ENCODE measurements at places on chromosomes 7 and 10. TPM values are rescaled to one million over a fixed set of nuclear protein-coding genes. Genes with fewer than 3 reads are reported as not detected.

DNA sequence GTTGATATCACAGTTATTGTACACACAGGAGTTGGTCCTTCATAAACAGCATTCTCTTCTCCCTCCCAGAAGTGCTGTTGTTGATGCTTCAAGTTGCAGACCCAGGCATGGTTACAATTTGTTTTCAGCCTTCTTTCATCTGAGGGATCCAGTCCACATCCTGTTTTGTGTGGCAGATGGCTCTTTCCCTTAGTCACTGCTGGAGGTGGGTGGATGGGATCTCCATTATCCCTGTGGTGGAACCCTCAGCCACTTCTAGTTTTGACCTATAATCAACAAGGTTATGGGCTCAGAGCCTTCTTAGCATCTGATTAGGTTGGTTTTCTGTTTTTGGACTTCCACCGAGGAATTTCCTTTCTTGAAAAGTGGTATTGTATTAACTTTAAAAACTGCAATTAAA, 214.2 kb downstream of the SH2D4B start:
- H3K36me3 ChIP-seq: no peaks in the 10 kb centered on the region
- no peak overlapping the region for H3K27ac ChIP-seq
- H3K4me3 ChIP-seq: no peak overlapping the region
- H3K4me1 ChIP-seq: no peaks in the 10 kb centered on the region

Gene TBX20
- 0.89 TPM for total RNA-seq

Gene PTPN12
- total RNA-seq: 17.8 TPM

Gene ANLN
- total RNA-seq: 27.0 TPM

Gene AGR3
- total RNA-seq: not detected

GRCh38 chr10:110387617-110387982, 82.9 kb upstream of the SMNDC1 start:
- no peaks in the 10 kb centered on the region for H3K4me1 ChIP-seq
- DNase-seq: no peak
- H3K27me3 ChIP-seq: no peaks in the 10 kb centered on the region
- no peak overlapping the region for H3K4me3 ChIP-seq

GRCh38 chr10:21943633-21944265, 59.8 kb downstream of the DNAJC1 start:
- H3K4me1 ChIP-seq: peaks cover 3% of the 10 kb centered on the region
- H3K27me3 ChIP-seq: no peaks in the 10 kb centered on the region
- H3K4me3 ChIP-seq: no peak overlapping the region
- no peaks in the 10 kb centered on the region for H3K36me3 ChIP-seq

- H3K4me1 ChIP-seq: peaks cover 2% of the 10 kb centered on the region
- H3K36me3 ChIP-seq: no peaks in the 10 kb centered on the region
- H3K27ac ChIP-seq: no peak overlapping the region
- DNase-seq: no peak
- H3K4me3 ChIP-seq: no peak overlapping the region
Observed at GRCh38 chr7:47690902-47691558, 109.1 kb upstream of the TNS3 start.

- H3K27ac ChIP-seq: no peak overlapping the region
- no peak overlapping the region for H3K4me3 ChIP-seq
- no peaks in the 10 kb centered on the region for H3K27me3 ChIP-seq
- H3K4me1 ChIP-seq: no peaks in the 10 kb centered on the region
- DNase-seq: no peak
Observed at GRCh38 chr7:137734221-137734620, 112.6 kb downstream of the DGKI start.

- peaks cover 24% of the 10 kb centered on the region for H3K4me1 ChIP-seq
- H3K4me3 ChIP-seq: no peak overlapping the region
- H3K27ac ChIP-seq: no peak overlapping the region
- DNase-seq: no peak
- no peaks in the 10 kb centered on the region for H3K27me3 ChIP-seq
- H3K36me3 ChIP-seq: no peaks in the 10 kb centered on the region
Observed at GRCh38 chr10:95176101-95176500, 17.9 kb upstream of the ACSM6 start.

DNA sequence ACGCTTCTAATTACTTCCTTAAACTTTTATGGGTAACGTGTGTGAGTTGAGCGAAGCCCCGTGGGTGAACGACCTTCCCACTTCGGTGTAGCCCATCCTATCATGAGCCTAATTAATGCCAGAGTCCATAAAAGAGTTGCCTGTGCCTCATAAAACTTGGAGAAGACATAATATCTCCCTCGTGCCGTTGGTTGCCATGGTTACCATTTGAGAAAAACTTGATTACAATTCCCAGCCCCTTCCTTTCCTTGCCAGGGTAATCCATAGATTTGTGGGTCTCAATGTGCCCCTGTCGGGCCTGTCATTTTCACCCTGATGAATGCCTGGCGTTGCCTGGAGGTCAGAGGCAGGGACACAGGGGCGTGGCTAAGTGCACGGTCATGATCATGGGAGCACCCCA, 127.1 kb downstream of the GLRX3 start:
- no peak for DNase-seq
- no peak overlapping the region for H3K4me3 ChIP-seq
- H3K4me1 ChIP-seq: no peaks in the 10 kb centered on the region
- no peaks in the 10 kb centered on the region for H3K36me3 ChIP-seq
- no peak overlapping the region for H3K27ac ChIP-seq

DNA sequence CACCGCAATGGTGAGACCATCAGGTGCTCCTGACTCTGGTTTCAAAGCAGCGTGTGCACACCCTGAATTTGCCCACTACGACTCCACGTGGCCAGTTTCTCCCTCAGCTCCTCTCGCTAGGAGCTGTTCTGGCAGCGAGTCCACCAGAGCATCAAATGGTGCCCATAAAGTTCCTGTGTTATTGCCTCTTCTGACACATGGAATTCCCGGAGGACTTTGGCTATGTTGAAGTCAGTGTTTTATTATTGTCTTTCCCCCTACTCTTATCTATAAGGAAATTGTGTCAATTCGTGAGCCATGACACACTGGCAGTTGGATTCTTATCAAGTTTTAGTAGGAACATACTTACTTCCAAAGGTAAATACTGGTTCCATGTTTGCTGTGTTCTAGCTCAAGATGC, 53.9 kb upstream of the NPVF start:
- no peak overlapping the region for H3K4me3 ChIP-seq
- no peaks in the 10 kb centered on the region for H3K27me3 ChIP-seq
- H3K4me1 ChIP-seq: no peaks in the 10 kb centered on the region
- H3K36me3 ChIP-seq: no peaks in the 10 kb centered on the region

GRCh38 chr10:25101461-25102146, 73.2 kb upstream of the GPR158 start:
- H3K36me3 ChIP-seq: no peaks in the 10 kb centered on the region
- no peak overlapping the region for H3K4me3 ChIP-seq
- no peak overlapping the region for H3K27ac ChIP-seq
- no peaks in the 10 kb centered on the region for H3K4me1 ChIP-seq
- H3K27me3 ChIP-seq: no peaks in the 10 kb centered on the region
- no peak for DNase-seq

DNA sequence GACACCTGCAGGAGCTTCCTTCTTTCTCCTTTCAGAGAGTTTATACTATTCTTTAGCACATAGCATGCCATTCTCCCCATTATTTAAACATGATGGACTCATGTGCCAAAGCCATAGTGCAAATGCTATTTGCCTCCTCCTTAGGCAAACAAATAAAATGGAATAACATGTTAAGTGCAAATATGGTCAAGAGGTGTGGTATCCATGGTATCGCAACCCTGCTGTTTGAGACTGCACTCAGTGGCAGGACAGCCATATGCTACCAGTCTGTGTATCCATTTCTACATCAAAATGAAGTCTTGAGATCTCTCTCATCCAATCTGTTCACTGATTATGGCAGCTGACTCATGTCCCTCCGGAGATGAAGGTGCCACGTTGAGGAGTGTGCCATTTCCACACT, 22.8 kb downstream of the HEPACAM2 start:
- DNase-seq: no peak
- H3K4me3 ChIP-seq: no peak overlapping the region
- H3K27me3 ChIP-seq: no peaks in the 10 kb centered on the region

Gene AKR1C4
- total RNA-seq: 154 TPM

GRCh38 chr10:25707976-25708671, 225.9 kb upstream of the MYO3A start:
- H3K27ac ChIP-seq: no peak overlapping the region
- DNase-seq: no peak
- no peaks in the 10 kb centered on the region for H3K4me1 ChIP-seq
- H3K36me3 ChIP-seq: no peaks in the 10 kb centered on the region
- no peaks in the 10 kb centered on the region for H3K27me3 ChIP-seq
- H3K4me3 ChIP-seq: no peak overlapping the region

Gene CDCA7L
- total RNA-seq: 7.3 TPM

Gene TCERG1L
- not detected for total RNA-seq

GRCh38 chr10:1274701-1275544, 218.7 kb downstream of the WDR37 start:
- no peak for DNase-seq
- H3K27ac ChIP-seq: no peak overlapping the region
- H3K4me1 ChIP-seq: no peaks in the 10 kb centered on the region
- H3K27me3 ChIP-seq: no peaks in the 10 kb centered on the region
- H3K36me3 ChIP-seq: no peaks in the 10 kb centered on the region

DNA sequence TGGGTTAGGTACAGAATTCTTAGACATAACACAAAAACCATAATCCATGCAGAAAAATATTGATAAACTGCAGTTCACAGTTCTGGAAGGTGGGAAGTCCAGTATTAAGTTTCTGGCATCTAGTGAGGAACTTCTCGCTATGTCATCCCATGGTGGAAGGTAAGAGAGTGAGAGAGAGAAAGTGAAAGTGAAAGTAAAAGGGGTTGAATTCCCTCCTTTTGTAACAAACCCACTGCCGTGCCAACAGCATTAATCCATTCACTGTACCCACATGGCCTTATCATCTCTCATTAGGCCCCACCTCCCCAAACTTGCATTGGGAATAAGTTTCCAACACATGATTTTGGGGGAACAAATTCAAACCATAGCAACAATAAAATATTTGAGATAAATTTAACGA, 17.1 kb downstream of the ZNF485 start:
- peaks cover 2% of the 10 kb centered on the region for H3K4me1 ChIP-seq
- H3K36me3 ChIP-seq: no peaks in the 10 kb centered on the region
- no peak overlapping the region for H3K27ac ChIP-seq
- no peak for DNase-seq
- no peaks in the 10 kb centered on the region for H3K27me3 ChIP-seq

Measured in liver (tissue), 10 donors.